Type B pancreatic cell (in vitro differentiated cells): ENCODE measurements at places on chromosomes 13 and 19.

GRCh38 chr13:35881360-35881759 lies 249.8 kb downstream of the DCLK1 start:
- H3K4me1 ChIP-seq: peaks cover 20% of the 10 kb centered on the region
- H3K27ac ChIP-seq: no peak overlapping the region
- peaks cover 3% of the 10 kb centered on the region for H3K36me3 ChIP-seq
- no peak overlapping the region for H3K4me3 ChIP-seq
- no peak for DNase-seq
- no peaks in the 10 kb centered on the region for H3K27me3 ChIP-seq

DNA sequence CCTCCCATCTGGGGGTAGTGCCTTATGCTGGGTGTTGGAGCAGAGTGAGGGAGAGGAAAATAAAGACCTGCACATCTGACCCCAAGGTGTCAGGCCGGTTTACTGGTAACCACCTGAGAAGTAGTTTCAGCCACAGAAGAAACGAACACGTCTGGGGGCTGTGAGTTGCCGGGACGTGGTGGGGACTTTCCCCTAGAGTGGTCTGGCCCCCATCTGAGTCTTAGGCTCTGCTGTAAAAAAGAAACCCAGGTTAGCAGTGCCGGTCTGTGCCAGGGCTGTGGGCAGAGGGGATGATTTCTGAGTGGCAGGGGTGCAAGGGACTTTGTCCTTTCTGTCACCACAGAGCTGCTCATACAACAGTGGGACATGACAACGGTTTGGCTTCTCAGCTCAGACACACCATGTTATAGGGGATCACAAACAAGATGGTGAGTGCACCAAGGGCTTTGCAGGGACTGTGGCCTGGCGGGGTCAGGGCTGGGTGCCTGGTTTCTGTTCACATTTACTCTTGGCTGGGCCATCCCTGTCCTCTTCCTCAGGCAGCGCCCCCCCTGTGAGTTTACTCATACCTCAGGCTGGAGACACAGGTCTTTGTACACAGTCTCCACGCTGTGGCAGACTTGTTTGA lies 9.0 kb downstream of the GCDH start:
- H3K4me3 ChIP-seq: no peak overlapping the region
- H3K27ac ChIP-seq: no peak overlapping the region
- H3K36me3 ChIP-seq: peaks cover under 1% of the 10 kb centered on the region
- no peaks in the 10 kb centered on the region for H3K27me3 ChIP-seq
- no peak for DNase-seq
- H3K4me1 ChIP-seq: no peaks in the 10 kb centered on the region

DNA sequence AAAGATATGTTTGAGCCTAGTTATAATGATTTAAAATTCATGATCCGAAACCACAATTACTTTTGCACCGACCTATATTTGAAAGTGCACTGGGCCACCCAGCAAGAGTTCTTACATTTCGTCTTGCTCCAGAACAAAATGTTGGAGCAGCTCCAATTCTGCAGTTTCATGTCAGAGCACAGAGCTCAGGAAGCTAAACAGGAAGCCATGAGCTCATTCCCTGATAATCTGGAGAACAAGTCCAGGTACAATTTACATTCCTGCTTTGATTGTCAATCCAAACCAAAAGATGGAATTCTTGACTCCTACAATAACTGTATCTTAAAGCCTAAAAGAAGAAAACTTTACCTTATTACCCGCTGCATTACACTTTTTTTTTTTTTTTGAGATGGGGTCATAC lies 131.8 kb downstream of the KCTD12 start:
- no peak for DNase-seq
- H3K27me3 ChIP-seq: no peaks in the 10 kb centered on the region
- H3K27ac ChIP-seq: no peak overlapping the region
- H3K4me3 ChIP-seq: no peak overlapping the region
- no peaks in the 10 kb centered on the region for H3K36me3 ChIP-seq
- H3K4me1 ChIP-seq: peaks cover 15% of the 10 kb centered on the region

GRCh38 chr19:40742477-40742876 lies 7.8 kb downstream of the ACTMAP start:
- H3K4me3 ChIP-seq: no peak overlapping the region
- peaks cover 4% of the 10 kb centered on the region for H3K36me3 ChIP-seq
- no peak for DNase-seq
- H3K4me1 ChIP-seq: peaks cover 7% of the 10 kb centered on the region
- H3K27me3 ChIP-seq: no peaks in the 10 kb centered on the region
- H3K27ac ChIP-seq: no peak overlapping the region

DNA sequence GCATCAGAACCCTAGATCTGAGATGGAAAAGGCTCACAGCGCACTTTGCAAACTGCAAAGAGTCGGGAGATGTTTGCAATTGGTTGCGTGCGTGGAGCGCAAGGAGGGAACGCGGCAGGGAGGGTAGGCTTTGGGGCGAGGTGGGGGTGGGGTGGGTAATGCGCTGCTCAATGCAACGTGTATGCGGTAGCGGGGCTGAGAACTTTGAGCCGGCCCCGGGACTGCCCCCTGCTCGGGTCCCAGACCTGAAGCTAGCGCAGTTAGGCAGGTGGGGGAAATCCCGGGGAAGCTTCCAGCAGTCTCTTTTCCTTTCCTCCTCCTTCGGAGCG lies 971 bp downstream of the FOSB start:
- peaks cover 8% of the 10 kb centered on the region for H3K4me1 ChIP-seq
- peak overlapping the region; percentile 92 for H3K27ac ChIP-seq
- peak overlapping the region; percentile 94 for H3K4me3 ChIP-seq
- DNase-seq: no peak

DNA sequence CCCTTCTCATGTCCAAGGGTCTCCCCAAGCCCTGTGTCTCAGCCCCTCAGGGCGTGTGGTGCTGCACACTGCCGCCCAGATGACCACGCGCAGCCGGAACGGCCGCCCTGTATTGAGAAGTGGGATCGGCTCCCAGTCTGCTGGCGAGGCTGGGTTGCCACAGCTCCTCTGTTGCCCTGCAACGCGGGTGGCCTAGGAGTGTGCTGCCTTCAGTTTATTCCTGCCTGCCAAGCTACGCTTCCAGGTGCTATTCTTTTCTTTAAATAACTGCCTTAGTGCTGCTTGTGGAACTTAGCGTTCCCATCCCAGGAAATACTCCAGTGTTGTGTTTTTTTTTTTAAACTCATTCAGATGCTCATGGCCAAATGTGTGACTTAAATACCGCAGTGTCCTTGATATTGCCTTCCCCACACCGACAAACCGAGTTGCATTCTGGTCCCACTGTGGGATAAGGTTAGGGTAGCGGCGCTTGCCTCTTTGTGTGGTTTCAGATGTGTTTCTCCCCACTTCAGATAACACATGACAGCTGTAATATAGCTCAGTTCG lies 16.6 kb downstream of the ACTN4 start:
- H3K27me3 ChIP-seq: no peaks in the 10 kb centered on the region
- peaks cover 26% of the 10 kb centered on the region for H3K36me3 ChIP-seq
- H3K4me1 ChIP-seq: peaks cover 71% of the 10 kb centered on the region
- H3K27ac ChIP-seq: peak overlapping the region; percentile 96
- H3K4me3 ChIP-seq: peak overlapping the region; percentile 82
- DNase-seq: no peak
